Stimulated activated CD4-positive, alpha-beta T cell treated with anti-CD3 and anti-CD28 coated beads, Interleukin-1b, Interleukin-23, amount 100 ng/mL, for 1 hour (primary cell): ENCODE measurements at places on chromosomes 12 and 14.

GRCh38 chr14:83260751-83261150 is 1727.1 kb upstream of the SEL1L start:
- no peak for DNase-seq

- DNase-seq, result no peak
Observed at GRCh38 chr12:88472248-88472647, 108.0 kb downstream of the KITLG start.

DNA sequence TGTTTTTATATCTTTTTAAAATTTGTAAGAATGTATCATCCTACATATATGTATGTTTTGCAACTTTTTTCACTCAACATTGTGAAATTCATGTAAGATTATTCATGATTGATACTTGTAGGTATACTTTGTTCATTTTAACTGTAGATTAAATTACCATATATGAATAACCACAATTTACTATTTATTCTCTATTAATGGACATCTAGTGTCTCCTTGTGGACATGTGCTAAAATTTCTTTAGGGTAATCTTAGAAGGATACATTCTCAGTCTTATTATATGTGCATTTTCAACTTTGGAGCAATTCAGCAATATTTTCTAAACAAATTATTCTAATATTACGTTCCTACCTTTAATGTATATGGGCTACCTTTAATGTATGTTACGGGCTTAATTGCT is 192.4 kb downstream of the FUT8 start:
- DNase-seq, result no peak

GRCh38 chr12:47033081-47033480 is 46.3 kb upstream of the PCED1B start:
- DNase-seq, result no peak

- no peak for DNase-seq
Observed at GRCh38 chr14:97975216-97975615, 1178.0 kb downstream of the VRK1 start.

DNA sequence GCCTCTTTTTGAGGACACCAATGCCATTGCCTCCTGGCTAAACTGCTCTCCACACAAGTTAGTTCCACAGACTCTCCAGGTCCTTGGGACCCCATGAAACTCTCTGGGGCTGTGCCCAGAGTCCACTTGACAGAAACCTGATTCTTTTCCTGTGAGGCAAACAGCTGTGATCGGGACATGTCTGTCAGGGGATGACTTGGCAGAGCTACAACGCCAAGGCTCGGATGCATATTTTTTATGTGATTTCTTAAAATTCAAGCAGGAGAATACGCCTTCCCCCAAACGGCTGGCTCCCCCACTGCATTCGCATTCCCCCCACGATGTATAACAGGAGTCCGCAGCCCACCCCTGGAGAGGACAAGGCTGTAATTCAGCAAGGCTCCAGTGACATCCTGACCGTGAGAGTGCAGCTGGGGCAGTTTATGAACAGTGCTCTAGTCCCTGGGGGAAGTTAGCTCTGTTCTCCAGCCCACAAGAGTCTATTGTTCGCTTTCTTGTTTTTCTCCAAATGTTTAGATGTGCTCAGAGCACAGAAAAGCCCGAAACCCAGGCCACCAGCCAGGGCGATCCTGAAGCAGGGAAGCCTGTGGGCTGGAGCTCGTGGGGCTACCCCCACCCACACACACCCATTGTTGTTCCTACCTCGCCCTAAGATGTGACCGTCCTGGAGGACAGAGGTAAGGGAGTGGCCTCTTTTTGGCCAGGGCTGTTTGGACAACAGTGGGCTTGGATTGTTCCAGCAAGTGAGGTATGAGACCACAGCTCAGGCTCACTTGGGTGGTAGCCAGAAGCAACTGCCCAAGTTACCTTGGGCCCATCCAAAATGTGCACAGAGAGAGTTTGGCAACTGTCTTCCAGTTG is 159.5 kb downstream of the ZFP36L1 start:
- no peak for DNase-seq

DNA sequence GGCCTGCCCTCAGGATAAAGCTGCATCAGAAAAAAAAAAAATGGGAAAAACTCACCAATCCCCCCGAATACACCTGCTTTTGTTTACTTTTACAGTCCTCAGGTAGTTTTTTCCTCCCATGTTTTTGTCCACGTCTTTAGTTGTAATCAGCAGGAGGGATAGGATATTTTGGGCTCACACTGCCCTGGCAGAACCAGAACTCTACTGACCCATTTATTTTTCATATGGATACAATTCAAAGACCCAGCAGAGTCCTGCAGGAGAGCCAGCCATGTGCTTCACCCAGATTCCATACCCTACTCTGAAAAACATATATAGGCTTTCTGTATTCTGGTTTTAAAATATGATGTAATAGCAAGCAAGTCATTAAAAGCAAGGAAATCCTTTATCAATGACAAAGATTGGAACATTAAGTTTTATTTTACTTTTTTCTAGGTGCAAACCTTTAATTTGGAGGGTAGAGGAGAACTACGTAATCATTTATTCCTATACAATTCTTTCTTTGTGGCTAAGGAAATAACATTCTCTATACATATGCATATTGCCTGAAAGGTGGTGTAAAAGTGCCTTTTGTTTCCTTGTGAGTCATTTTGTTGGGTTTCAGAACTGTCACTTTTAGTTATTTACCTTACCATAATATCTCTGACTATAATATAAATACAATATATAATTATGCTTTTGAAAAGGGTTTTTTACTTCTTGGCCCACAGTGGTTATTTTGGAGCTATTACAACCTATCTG is 19.1 kb downstream of the DACT1 start:
- DNase-seq, result no peak

GRCh38 chr12:123163227-123163626 is 12.3 kb upstream of the PITPNM2 start:
- DNase-seq, result no peak

- no peak for DNase-seq
Observed at GRCh38 chr12:128852885-128853599, at the start of gene GLT1D1. GLT1D1 (plus strand) TSS chr12:128853478; CDS start chr12:128853582, 104 bp downstream.

DNA sequence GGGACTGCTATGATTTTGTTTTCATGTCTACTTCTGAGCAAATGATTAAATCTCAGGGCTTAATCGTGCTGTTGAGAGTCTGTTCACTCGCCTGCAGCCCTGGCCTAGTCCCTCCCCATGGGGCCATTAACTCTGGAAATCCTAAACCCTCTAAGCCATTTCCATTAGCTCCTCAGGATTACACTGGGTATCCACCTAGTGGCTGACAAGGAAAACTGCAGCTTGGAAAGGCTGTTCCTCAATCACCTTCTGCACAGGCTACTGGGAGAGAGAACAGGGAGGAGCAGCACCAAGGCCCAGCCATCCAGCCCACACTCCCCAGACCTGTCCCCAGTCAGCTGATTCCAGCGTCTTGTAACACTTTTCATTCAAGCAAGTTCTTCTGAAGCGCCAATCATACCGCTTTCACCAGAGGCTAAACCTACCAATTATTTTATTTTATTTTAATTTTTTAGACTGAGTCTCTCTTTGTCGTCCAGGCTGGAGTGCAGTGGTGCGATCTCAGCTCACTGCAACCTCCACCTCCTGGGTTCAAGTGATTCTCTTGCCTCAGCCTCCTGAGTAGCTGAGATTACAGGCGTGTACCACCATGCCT is 48.7 kb downstream of the NEUROD4 start:
- no peak for DNase-seq

DNA sequence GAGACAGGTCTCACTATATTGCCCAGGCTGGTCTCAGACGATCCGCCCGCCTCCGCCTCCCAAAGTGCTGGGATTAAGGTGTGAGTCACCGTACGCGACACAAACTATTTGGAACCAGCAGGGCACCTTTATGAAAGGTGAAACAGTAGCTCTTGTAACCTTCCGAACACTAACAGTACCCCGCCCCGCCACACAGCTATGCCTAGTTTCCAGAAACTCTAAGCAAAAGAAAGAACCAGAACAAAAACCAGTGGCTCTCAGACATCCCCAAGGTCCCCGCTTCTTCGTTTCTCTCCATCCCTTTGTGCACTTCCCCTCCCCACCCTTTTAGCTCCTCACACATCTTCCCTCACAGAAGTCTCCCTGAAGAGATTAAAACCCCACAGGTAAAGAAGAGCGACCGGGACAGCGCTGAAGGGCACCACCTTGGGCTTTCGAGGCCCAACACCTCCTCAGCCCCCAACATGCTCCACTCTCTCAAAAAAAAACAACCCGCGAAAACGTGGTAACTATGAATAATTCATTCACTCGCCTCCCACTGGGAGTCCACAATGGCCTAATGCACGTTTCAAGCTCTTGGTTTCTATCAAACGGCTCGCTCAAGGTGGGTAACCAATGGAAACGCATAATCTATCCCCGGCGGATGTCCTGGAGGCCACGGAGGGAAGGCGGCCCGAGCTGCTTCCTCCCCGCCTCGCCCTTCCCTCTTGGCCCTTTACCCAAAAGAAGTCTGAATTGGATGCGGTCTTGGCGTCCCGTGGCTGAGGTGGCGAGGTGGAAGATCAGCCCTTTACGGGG is 877 bp downstream of the BAG5 start:
- no peak for DNase-seq

GRCh38 chr14:74482571-74482970 is 10.5 kb downstream of the NPC2 start:
- DNase-seq, result no peak

DNA sequence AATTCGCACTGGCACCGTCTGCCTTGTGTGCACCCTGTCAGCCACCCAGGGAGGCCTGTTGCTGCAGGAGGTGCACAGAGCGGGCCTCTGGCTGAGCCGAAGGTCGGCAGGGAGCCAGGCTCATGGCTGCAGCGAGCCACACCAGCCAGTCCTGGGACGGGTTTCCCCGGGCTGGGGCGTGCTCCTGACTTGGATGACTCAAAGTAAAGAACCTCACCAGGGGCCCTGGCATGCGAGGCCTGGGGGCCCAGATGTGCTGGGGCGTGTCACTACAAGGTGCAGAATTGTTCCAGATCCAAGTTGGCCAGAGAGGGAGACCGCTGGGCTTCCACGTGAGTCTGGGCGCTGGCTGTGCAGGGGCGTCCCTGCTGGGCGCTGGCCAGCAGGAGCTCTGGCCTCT is 34.5 kb downstream of the FBRSL1 start:
- no peak for DNase-seq

- no peak for DNase-seq
Observed at GRCh38 chr14:72521968-72522741, 371.7 kb downstream of the DPF3 start.

GRCh38 chr12:103114296-103115055 is 157.0 kb downstream of the ASCL1 start:
- no peak for DNase-seq

DNA sequence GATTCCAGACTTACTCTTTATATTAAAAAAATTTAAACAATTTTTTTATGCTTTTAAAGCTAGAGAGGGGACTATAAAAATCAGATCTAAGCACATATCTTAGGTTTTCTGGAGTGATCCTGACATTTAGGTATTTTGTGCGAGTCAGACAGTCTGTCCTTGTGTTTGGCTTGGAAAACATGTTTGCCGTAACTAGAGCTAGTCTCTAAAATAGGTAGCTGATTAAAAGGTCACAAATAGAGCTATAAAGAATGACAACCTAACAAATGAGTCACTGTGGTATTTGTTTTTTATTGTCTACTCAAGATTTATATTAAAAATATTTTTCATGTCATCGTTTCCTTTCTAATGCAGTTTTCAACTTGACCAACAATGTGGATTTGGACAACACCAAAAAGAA is 73.4 kb downstream of the MNAT1 start:
- DNase-seq, result no peak

- no peak for DNase-seq
Observed at GRCh38 chr12:111218499-111218898, 150.4 kb downstream of the PHETA1 start.

GRCh38 chr14:75771595-75771994 is 110.5 kb downstream of the TTLL5 start:
- no peak for DNase-seq

DNA sequence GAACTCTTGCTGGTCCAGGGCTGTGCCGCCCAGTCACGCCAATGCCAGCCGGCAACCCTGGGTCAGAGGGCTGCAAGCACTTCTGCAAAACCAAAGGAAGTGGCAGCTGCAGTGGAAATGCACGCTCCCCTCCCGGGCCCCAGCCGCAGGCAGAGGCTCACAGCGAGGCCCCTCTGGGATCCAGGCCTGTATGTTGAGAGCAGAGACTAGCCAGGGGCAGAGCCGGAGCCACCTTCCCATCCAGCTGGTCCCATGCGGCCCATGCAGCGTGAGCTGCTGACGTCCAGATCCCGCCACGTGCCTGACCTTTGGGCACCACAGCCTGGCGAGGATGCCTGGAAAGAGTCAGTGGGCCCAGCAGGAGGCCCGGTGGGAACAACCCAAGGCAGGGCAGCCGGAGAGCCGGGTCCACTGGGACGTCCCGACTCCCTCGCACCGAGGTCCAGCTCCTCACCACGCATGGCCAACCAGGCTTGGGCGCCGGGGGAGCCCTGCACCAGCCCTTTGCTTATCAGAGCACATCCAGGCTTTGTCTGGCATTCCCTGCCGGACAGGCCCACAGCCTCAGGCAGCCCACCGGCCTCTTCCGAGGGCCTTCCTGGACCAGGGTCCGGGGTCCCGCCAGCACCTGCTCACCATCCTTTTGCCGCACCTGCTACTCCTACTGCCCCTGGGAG is 4.3 kb downstream of the GPR132 start:
- no peak for DNase-seq

- DNase-seq, result no peak
Observed at GRCh38 chr14:93045965-93046704, 69.6 kb downstream of the ITPK1 start.

DNA sequence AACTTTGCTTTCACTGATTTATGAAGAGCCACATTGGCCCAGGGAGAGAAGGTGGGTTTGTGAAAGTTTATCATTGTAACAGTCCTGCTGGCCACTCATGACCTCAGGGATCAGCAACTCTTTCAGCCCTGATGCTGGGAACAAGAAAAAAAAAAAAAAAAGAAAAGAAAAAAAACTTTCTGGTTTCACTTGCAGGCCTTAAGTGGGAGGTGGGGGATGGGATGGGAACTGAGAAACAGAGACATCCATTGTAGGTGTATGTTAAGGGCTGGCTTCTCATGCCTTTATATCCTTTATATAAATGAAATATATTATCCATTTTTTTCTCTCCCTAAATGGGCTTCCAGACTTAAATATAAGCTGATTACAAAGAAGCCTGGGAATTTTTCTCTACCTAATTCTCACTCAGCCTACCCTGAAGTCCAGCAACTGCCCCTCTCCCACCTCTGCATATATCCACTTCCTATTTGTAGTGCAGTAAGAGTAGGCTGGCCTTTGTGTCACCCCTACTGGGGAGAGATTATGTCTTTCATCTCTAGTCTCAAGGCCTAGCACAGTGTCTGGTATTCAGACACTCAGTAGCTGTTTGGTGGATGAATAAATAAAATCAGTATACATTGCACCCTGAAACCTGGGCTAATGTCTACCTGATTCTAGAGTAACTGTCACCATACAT is 187.1 kb downstream of the KICS2 start:
- no peak for DNase-seq
